ENCODE measurements at places on chromosomes 12 and 14.

GRCh38 chr12:17335487-17335886 lies 729.5 kb upstream of the LMO3 start:
- no peak for DNase-seq

GRCh38 chr12:54603173-54603814 lies 14.8 kb upstream of the PPP1R1A start:
- DNase-seq = peak; percentile 39

DNA sequence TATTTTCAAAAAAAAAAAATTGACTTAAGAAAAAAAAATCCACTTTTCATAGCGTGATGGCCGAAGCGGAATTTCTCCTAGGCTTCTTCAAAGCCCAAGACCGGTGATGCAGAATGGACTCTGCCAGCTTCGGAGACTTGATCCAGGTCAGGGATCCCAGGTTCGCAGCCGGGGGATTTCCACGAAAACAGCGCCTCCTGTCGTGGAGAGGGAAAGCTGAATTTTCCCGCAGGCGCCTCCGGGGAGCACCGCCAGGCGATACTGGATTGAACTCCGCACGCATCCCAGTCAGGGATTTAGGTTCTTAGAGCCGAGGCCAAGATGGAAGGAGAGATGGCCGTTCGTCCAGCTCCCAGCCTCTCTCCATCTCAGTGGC lies 2.1 kb downstream of the TTC6 start:
- DNase-seq = no peak

DNA sequence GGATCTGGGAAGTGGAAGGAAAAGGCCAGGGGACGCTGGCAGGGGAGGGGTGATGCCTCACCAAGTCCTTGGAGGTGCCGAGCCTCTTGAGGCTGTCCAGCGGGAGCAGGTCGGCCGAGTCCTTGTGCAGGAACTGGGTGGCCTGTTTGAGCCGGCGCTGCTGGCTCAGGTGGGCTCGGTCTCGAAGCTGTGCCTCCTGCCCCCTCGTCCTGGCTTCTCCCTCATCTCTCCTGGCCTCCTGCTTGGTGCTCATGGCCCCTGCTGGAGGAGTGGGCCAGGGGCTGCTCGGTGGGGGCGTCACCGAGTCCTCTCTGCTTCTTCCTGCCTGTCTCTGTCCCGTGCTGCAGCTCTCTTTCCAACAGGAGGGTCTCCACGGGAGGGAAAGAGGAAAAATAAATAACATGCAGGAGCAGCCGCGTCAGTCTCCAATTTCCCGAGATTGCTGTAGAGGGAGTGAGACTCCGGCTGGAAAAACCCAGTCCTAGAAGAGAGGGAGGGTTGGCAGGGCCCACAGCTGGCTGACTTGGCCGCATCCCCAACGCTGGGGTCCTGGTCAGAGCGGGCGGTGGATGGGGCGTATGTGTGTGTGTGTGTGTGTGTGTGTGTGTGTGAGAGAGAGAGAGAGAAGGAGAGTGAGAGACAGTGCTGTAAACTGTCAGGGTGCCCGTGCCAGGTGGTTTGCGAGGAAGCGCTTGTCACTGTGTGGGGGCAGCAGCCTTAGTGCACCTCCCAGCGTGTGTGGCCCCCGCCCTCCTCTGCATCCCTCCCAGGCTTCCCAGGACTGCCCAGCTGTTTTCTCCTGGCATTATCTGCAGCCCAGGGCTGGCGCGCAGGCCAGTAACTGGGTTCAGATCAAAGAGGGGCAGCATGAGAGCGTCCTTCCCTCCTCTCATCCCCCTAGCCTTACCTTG lies at the start of gene NRIP2:
TSS of gene NRIP2 (minus strand) at position 455 of the 911 bp plus-strand sequence. CDS start at position 403, 52 bp downstream.
- DNase-seq = peak; percentile 43

GRCh38 chr14:61077951-61078720 lies 97.1 kb downstream of the SLC38A6 start:
- DNase-seq = no peak

- no peak for DNase-seq
These were observed 11.4 kb downstream of the MANSC1 start for GRCh38 chr12:12338527-12339168.

All from NCI-H1694 treated with DMSO at 0.1 percent for 48 hours (cell line).